AG20443 (cell line): ENCODE measurements at places on chromosomes 16 and 17.

- DNase-seq, result no peak
Measured at GRCh38 chr17:35932586-35932985, 2.0 kb upstream of the RDM1 start.

DNA sequence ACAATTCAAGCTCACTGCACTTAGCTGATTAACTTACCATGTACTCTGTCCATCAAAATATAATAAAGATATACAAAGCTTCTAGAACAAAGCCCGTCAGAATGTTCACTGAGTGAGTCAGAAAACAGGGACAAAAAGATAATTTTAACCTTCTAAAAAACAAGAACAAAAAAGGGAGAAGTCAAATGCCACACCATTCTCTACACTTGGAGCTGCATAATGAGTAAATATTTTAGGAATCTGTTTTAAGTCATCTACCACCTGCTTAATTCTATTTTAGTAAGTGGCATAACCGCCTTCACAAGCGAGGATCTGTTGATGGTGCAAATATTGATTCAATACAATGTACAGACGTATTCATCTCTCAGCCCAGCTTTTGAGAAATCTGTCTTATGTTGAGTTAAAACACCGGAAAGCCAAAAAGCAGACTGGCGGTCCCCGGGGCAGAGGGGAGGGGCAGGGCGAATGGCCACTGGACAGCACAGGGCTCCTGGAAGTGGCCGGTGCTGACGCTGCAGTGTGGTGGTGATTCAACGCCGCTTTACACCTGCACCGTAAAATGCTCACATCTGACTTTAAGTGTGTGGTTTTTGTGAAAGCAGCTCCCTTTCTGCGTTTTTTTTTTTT is 20.1 kb downstream of the RAB40B start:
- no peak for DNase-seq

GRCh38 chr17:48767263-48767774 is 38.8 kb upstream of the HOXB13 start:
- no peak for DNase-seq

DNA sequence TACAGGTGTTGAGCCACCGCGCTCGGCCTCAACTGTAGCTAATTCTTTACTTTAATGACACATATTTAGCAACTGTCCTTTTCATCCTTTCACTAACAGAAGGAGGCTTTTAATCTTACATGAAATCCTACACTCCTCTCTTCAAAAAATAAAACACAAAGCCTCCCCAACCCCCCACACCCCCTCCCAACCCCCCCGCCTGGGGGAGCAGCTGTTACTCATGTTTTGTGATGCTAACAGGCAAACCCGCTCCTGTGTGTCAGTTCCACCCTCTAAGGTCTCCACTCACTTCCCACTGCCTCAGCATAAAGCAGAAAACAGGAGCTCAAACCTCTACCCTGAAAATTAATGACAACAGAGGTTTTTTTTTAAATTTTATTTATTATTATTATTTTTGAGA is 55.4 kb upstream of the SLC25A19 start:
- DNase-seq, result no peak

DNA sequence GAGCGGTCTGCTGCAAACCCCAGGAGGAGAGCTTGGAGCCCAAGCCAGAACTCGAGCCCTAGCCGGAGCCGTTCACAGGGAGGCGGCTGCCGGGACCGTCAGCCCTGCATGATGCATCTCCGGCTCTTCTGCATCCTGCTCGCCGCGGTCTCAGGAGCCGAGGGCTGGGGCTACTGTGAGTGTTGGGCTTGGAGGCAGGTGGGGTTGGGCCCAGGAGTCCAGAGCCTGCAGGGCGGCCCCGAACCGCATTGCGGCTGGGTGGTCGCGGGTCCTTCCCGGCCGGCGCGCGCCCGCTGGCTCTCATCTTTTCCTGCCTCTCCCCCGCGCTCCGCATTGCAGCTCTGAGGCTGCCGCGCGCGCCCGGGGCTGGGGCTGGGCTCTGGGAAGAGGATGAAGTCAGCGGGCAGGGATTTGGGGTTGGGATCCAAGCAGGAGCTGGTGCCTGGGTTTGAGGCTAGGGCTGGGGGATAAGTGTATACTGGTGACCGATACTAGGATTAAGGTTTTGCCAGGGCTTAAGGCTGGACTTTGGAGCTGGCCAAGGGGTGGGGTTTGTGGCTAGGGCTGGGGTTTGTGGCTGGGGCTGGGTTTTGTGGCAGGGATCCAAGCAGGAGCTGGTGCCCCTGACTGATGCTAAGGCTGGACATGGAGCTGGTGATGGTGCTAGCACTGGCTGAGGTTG is 532 bp downstream of the CNTNAP1 start:
- peak; percentile 78 for DNase-seq

DNA sequence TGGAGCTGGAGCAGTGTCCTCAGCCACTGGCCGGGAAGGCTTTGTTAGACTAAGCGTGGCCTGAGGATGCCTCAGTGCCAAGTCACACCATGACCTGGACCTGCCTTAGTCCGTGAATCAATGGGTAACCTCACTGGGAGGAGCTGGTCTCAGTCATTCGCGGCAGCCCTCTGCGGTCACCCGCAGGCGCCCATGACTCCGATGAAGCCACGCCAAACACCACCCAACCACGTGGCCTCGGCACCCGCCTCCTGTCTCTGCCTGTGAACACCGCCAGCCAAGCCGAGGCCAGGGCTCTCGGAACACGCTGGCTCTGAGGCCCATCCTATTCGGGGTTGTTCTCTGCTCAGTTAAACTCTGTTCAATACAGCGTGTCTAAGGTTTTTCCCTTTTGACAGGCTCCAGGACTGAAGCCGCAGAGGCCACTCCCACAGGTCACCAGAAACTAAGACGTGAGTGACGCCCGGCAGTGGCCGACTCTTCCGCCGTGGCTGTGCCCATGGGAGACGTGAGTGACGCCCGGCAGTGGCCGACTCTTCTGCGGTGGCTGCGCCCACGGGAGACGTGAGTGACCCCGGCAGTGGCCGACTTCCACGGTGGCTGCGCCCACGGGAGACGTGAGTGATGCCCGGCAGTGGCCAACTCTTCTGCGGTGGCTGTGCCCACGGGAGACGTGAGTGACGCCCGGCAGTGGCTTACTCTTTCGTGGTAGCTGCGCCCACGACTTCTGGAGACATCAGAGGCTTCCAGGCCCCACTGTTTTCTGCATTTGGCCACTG is 16.8 kb upstream of the PABPN1L start:
- DNase-seq, result no peak

GRCh38 chr17:50913120-50913519 is 47.0 kb upstream of the TOB1 start:
- no peak for DNase-seq

DNA sequence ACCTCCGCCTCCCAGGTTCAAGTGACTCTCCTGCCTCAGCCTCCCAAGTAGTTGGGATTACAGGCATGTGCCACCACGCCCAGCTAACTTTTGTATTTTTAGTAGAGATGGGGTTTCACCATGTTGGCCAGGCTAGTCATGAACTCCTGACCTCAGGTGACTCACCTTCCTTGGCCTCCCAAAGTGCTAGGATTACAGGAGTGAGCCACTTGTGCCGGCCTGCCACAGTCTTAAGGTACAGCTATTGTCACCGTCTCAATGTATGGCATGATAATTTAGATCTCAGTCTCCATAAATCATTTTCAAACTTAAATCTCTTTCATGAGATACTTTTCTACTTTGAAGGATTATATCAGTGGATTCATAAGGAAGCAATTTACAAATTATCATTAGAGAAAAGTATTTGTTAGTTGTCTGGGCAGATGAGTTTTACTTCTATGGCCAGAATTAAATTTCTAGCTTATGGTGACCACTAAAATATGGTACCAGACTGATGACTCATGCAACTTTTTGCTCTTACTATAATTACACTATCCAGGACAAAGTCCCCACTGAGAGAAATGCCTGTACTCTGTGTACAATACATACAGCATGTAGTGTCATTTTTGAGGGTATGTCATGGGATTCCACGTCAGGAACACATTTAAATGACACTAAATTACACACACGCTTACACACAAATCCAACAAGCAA is 1230.3 kb upstream of the GOT2 start:
- DNase-seq, result no peak

- peak; percentile 82 for DNase-seq
Measured at GRCh38 chr16:57277586-57277985, 6.9 kb downstream of the PLLP start.

- DNase-seq, result peak; percentile 96
Measured at GRCh38 chr17:66301864-66302741, at the start of gene PRKCA. Gene PRKCA, plus strand, starts transcription at chr17:66302613.

DNA sequence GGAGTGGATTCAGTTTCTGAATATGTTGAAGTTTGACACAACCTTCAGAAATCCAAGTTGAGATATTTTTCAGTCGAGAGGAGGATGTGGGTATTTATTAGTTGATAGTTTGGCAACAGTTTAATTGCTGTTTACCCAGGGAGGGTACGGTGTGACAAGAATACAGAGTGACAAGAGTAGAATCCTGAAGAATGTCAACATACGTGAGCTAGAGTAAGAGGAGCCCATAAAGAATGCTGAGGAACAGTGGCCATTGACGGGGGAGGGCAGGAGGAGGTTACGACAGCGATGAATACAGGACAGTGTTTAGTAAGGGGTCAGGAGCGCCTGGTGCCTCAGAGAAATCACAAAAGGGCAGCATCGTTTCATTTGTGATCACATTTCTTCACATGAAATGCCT is 76.5 kb downstream of the AATF start:
- DNase-seq, result no peak

- DNase-seq, result no peak
Measured at GRCh38 chr16:27911486-27911885, 152.0 kb downstream of the GSG1L start.

- DNase-seq, result peak; percentile 81
Measured at GRCh38 chr17:3647769-3648555, 11.4 kb downstream of the CTNS start.

DNA sequence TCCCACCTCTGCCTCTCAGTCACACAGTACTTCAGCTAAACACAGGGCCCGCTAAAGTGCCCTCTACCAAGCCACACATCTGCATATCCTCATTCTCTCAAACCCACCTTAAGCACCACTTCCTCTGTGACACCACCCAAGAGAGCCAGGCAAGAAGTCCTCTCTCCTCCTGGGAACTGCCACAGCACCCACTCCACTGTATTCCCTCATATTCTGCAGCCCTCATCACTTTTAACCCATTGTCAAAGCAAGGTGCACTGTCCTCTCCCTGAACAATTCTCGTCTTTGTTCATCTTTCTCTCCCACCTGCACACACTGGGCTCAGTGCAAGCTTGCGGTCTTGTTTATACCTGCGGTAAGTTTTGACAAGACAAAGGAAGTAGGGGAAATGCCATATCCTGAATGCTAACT is 13.6 kb downstream of the CHD9 start:
- no peak for DNase-seq

- no peak for DNase-seq
Measured at GRCh38 chr17:82638183-82638773, 10.0 kb downstream of the WDR45B start.

DNA sequence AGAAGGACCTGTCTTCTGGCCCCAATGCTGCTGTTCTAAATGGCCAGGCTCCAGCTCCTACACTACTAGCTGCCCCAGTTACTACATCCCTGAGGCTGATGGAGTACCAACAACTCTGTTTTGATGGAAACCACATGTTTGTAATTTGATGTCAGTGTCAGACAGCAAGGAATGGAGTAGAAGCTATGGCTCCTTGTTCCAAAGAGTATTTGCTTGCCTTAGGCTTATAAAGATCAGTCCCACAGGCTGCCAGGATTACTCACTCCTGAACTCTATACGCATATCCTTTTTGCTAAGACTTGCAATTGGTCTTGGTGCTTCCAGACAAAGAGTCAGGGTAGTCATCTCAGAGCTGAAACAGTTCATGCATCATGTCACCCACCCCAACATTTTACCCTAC is 139.6 kb downstream of the HS3ST3A1 start:
- peak; percentile 15 for DNase-seq

DNA sequence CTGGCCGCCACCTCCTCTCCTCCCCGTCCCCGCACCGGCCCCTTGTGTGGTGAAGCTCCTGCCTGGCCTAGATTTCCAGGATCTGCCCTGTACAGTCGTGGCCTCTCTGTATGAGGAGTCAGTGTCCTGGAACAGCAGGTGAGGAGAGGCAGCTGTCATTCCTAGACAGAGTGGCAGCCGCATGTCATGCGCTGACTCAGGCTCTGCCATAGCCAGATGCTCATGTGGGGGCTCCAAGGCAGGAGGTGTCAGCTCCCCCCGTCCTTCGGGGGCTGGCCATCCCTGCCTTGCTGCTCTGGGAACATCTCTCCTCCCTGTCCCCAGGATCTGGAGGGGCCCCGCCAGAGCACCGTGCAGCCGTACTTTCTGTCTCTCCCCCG is 60.4 kb downstream of the BAIAP2 start:
- DNase-seq, result no peak

DNA sequence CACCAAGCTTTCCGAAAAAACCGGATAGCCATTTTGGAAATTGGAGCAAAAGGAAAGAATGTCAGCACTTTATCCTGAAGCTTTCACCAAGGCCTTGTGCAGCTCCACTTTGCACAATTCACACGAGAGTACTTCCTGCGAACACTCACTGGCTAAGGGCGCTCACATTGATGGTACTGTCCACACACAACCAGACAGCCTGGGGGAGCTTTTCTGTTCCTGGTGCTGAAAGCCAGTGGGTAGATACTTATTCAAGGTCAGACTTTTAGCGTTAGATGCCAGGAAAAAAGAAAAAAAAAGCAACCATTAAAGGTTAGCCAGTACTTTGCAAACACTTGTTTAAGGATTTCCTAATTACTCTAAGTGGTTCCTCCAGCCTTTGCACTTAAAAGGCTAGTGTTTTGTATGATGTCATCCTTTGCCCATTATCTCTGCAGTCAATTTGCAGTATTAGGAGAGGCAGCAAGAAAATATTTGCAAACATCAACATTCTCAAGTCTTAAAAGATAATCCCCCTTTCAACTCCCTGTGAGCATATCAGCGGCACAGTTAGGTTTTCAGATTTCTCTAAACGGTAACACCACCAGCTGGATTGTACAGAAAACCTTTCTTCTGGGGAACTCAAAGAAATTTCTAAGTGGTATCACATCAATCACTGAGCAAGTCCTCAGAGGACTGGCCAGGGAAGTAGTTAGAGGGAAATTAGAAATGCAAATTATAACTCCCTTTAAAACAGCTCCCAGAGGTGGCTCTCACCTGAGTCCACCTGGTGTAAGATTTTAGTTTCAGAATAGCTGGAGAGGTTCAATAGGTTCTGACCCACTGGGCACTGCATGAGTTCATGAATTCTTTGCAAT is 243.4 kb upstream of the IRX5 start:
- DNase-seq, result no peak

- peak; percentile 52 for DNase-seq
Measured at GRCh38 chr17:81040791-81041337, 5.9 kb downstream of the BAIAP2 start.

DNA sequence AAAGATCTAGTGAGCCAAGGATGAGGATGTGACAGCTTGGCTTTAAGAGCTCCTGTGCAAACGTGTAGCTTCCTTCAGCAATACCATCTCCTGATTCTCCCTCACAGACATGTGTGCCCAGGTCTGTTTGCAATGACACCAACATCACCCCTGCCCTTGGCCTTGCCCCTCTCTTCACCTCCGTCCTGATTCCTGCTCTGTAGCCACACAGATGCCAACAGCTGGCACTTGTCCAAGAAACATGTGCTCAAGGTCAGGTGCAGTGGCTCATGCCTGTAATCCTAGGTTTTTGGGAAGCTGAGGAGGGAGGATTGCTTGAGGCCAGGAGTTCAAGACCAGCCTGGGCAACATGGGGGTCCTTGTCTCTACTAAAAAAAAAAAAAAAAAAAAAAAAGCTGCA is 103.8 kb upstream of the CRHR1 start:
- no peak for DNase-seq

- no peak for DNase-seq
Measured at GRCh38 chr17:10325031-10325695, 47.6 kb downstream of the MYH13 start.
